ENCODE measurements at places on chromosomes 2 and 18. TPM values are rescaled to one million over a fixed set of nuclear protein-coding genes. Genes with fewer than 3 reads are reported as not detected.
A peak's percentile ranks its signal among the peaks of the same experiment; 100 is the strongest.

- no peak for DNase-seq
Observed at GRCh38 chr2:230814616-230815015, 50.1 kb upstream of the ITM2C start.

DNA sequence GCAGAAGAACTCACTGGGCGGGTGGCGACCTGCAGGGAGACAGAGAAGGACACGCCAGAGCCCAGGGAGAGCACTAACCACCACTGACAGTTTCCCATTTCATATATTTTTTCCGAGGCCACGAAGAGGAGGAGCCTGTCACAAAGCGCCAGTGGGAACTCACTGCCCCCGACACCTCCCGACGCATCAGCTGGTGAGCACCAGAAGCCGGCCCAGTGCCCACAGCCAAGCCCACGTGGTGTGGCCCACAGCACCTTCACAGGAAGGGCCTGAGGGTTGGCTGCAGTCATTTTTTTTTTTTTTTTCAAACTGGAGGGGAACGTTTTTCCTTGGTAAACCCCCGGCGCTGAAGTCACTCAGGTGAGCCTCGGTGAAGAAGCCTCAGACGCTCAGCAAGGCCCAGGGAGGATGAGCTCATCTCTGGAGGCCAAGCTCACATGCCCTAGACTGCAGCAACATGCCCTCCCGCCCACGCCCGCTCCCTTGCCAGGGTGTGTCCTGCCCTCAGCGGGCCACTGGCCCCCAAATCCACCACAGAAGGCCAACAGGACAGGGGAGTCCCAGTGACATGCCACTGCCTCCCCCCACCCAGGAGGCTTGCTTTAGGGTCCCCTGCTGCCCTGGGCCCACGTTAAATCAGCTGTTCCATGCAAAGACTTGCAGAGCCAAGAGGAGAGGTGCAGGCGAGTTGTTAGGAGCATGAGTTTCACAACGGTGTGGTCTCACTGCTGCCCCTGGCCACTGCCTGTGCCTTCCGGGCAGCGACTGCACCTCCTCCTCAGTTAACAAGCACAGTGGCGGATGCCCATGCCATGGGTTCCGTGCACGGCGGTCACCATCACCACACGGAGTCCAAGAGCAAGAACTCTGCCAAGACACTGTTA lies 68.1 kb downstream of the PARD6G start:
- DNase-seq, result no peak

FIGN gene
- total RNA-seq, result 0.91 TPM

- no peak for DNase-seq
Observed at GRCh38 chr2:19488009-19488691, 129.7 kb upstream of the OSR1 start.

TLX2 gene
- total RNA-seq, result 2.6 TPM

SPOPL gene
- 20.5 TPM for total RNA-seq

- peak; percentile 29 for DNase-seq
Observed at GRCh38 chr2:145157741-145158591, 638.0 kb upstream of the ZEB2 start.

CFAP65 gene
- 0.26 TPM for total RNA-seq

- peak; percentile 78 for DNase-seq
Observed at GRCh38 chr2:42141687-42142546, 27.2 kb upstream of the EML4 start.

Measured in upper lobe of left lung (tissue), 6 donors.